Fibroblast of skin of left biceps (primary cell): ENCODE measurements at places on chromosomes 4 and X.

- DNase-seq, result no peak
These were observed 19.7 kb upstream of the ALG13 start for GRCh38 chrX:111661241-111661640.

- DNase-seq, result no peak
These were observed 1793.7 kb upstream of the TENM3 start for GRCh38 chr4:180449395-180449956.

DNA sequence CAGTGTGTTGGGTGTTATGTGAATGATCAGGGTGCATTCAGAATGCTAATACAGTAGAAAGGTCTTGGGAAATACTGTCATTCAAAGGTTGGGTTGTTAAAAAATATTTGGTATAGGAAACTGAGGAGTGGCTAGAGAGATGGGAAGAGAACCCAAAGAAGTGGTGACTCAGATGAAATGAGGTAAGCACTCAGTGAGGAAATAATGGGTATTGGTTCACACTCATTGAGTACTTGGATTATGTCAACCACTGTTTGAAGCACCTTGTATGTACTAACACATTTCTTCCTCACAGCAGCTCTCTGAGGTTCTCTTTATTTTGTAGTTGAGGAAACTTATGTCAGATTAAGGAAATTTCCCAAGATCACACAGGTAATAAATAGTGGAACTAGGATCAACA, 40.8 kb upstream of the NUDT6 start:
- DNase-seq, result no peak

GRCh38 chr4:37661772-37662171, 24.4 kb downstream of the RELL1 start:
- DNase-seq, result peak; percentile 13

- DNase-seq, result no peak
These were observed 39.3 kb upstream of the SPINK2 start for GRCh38 chr4:56860781-56861180.

GRCh38 chrX:32483534-32484136, 727.7 kb downstream of the DMD start:
- no peak for DNase-seq

- DNase-seq, result no peak
These were observed 56.4 kb upstream of the GPR78 start for GRCh38 chr4:8523766-8524165.

GRCh38 chr4:183141997-183142396, 42.9 kb downstream of the WWC2 start:
- DNase-seq, result no peak

DNA sequence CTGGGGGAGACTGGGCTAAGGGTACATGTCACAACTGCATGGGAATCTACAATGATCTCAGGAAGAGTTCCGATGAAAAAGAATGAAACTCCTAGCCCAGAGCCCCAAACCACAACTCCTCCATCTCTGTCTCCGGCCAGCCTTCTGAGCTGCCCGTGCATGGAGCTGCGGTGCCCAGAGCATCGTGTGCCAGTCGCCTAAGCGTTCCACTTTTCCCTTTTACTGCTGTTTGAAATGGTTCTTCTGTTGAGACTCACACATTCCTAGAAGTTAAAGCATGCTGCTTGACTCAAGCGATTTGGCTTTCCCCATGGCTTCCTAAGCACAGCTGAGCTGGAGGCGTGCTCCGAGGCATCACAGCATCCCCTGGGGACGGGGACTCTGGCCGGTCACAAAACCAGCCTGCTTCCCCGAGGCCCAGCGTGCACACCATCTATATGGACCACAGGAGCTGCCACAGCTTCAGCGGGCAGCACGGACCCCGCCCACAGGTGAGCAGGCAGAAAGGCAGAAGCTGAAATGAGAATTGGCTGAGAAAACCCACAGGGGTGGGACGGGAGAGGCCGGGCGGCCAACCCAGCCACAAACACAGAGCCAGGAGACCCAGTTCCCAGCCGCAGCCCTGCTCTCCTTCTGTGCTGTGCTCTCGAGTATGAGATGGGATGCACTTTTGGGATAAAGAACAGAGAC, 5.0 kb downstream of the CCNQ start:
- DNase-seq, result no peak

DNA sequence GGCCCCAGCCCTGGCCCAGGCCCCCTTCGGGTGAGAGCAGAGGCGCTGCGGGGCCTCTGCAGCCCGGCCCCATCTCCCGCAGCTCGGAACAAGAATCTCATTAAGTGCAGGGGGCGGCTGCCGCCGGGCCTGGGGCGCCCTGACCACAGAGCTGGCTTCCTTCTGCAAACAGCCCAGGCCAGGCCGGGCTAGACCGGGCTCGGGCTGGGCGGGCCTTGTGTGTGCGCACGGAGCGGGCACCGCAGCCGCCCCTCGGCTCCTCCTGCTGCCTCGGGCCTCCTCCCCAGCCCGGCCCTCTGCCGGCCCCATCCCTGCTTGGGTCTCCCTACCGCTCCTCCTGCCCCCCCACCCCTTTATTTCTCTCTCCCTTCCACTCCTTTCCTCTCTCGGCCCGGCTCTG, 83.3 kb downstream of the EFNB1 start:
- no peak for DNase-seq
